NCI-H2029 treated with DMSO at 0.1 percent for 48 hours (cell line): ENCODE measurements at places on chromosomes 4 and X.

DNA sequence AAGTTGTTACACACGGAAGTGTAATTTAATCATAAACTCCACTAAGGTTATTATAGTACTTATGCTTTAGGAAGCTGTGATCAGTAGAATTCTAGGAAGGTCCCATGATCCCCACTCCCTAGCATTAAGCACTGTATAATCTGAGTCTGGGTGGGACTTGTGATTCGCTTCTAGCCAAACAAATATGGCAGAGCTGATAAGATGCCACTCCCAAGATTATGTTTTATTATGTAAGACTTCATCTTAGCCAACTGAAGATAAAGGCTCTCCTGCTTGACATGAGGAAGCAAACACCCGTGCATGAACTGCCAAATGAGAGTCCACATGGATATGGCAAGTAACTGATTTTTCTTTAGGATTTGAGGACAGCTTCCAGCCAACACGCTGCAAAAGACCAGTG lies 186.4 kb upstream of the NDST3 start:
- no peak for DNase-seq

- no peak for DNase-seq
These were observed 102.6 kb downstream of the PHEX start for GRCh38 chrX:22134681-22135080.

GRCh38 chr4:3877236-3877635 lies 111.1 kb downstream of the ADRA2C start:
- DNase-seq = no peak

- no peak for DNase-seq
These were observed 10.2 kb upstream of the TMEM156 start for GRCh38 chr4:39042366-39042765.

DNA sequence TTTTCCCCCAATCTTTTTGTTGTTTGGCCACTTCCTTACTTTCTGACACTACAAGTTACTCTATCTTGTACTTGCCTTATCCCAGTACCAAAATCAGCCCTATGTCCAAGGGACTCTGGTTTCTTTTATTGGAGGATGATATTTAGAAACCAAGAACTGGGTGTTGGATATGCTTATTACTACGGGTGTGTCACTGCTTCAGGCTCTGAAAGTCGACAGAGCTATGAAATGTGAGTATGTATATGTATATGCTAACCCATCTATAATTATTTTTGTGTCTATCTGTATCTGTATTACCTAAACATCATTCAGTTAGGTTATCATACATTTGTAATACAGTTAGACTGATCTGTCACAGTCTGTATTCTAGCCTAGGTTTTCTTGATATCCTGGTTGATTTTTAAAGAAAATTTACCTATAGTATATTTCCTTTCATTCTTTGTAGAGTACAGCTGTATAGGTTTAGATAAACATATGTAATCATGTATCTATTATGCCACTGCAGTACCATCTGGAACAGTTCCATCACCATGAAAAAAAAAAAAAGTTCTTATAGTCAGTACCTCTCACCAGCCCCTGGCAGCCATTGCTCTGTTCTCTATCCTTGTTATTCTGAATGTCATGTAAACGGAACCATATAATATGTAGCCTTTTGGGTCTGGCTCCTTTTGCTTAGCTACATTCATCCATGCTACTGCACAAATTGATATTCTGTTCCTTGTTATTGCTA lies 18.1 kb downstream of the SEC24B start:
- no peak for DNase-seq

DNA sequence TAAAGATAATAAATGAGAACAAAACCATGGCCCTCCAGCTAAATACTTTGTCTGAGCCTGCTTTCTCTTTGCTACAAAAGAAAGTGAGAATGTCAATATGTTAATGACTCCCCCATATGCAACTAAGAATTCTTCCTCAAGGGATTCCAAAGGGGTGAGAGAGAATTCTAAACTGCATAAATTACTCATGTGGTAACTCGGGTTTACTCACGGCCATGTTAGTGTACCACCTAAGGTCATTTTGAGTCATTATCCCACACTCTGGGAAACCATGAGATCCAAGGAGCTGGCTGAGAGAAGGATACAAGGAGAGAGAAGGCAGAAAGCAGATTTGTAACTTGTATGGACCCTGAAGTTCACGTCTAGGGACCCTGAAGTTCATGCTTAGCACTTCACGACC lies 190.3 kb downstream of the DHX15 start:
- no peak for DNase-seq

DNA sequence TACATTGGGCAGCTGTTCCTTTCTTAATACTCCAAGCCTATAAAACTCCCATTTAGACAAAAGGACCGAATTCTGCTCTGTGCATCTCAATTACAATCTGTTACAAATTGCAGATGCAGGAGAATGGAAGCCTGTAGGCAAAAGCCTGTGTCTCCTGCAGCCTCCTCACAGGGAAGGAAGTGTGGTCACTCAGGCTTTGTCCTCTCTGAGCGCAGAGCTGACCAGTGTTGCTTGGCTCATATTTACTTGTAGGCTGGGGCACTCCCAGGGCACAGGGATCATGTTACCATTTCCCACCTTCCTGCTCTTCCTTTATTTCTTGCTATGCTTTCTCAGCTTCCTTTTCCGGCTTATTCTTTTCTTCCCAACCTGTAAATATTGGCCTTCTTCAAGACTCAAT lies 15.7 kb downstream of the SUPT20HL2 start:
- DNase-seq = no peak

DNA sequence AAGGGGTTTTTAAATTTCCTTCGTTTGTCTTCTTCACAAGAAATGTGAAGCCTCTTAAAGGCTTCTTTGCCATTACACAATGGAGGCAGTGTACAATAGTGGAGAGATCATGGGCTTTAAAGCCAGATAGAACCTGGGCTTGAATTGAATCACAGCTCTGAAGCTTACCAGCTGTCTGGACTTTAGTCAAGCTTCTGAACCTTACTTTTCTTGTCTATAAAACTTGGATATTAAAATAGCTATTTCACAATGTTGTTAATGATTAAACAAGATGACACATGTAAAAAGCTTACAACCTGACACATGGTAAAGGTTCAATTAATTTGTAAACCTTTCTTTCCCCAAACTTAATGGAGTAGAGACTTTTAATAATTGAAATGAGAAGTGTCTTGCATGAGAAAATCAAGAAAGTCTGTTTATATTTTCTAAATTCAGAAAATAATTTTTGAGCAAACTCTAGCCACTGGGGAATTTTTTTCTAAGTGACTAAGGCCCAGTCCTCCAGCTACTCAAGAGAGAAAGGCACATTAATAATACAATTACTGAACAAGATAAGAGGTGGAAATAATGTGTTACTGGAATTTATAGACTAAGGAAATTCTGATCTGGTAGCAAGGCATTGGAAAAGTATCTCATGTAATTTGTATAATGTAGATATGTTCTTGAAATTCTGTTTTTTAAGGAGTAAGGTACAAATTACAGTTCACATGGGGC lies 21.7 kb upstream of the TBC1D8B start:
- DNase-seq = no peak

GRCh38 chr4:385934-386707 lies 48.5 kb downstream of the ZNF141 start:
- DNase-seq = no peak
